ENCODE measurements at places on chromosomes 1 and 21.
A peak's percentile ranks its signal among the peaks of the same experiment; 100 is the strongest.

- no peak for DNase-seq
- no peaks in the 10 kb centered on the region for H3K27me3 ChIP-seq
- peaks cover 8% of the 10 kb centered on the region for H3K36me3 ChIP-seq
- no peak overlapping the region for H3K27ac ChIP-seq
Observed at GRCh38 chr1:155424091-155424490, 103.4 kb downstream of the RUSC1 start.

GRCh38 chr21:31874812-31875212 is 2.0 kb downstream of the HUNK start:
- no peak overlapping the region for H3K4me3 ChIP-seq
- H3K4me1 ChIP-seq = peaks cover 6% of the 10 kb centered on the region
- peaks cover 47% of the 10 kb centered on the region for H3K27me3 ChIP-seq
- H3K36me3 ChIP-seq = no peaks in the 10 kb centered on the region

DNA sequence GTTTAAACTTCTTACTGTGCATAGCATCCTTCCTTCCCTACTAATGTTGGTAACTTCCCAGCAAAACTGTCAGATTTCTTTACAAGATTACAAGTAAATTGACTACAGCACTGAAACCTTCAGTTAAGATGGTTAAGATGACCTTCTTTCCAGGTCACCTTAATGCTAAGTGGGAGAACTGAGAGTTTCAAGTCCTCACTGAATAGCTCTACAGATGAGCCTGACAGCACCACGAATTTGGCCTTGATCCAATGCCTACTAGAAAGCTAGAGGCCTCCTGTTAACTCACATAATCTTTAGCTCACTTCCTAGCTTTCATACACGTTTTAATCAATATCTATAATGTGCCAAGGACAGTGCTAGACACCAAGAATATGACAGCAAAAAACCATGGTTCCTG is 276.0 kb upstream of the PLD5 start:
- H3K36me3 ChIP-seq = no peaks in the 10 kb centered on the region
- H3K4me3 ChIP-seq = no peak overlapping the region
- no peaks in the 10 kb centered on the region for H3K4me1 ChIP-seq
- no peak overlapping the region for H3K27ac ChIP-seq

GRCh38 chr21:31660259-31660565 is 719 bp downstream of the SOD1 start:
- peaks cover 65% of the 10 kb centered on the region for H3K4me1 ChIP-seq
- peak overlapping the region; percentile 95 for H3K27ac ChIP-seq
- peak overlapping the region; percentile 97 for H3K4me3 ChIP-seq
- DNase-seq = no peak
- H3K27me3 ChIP-seq = no peaks in the 10 kb centered on the region

DNA sequence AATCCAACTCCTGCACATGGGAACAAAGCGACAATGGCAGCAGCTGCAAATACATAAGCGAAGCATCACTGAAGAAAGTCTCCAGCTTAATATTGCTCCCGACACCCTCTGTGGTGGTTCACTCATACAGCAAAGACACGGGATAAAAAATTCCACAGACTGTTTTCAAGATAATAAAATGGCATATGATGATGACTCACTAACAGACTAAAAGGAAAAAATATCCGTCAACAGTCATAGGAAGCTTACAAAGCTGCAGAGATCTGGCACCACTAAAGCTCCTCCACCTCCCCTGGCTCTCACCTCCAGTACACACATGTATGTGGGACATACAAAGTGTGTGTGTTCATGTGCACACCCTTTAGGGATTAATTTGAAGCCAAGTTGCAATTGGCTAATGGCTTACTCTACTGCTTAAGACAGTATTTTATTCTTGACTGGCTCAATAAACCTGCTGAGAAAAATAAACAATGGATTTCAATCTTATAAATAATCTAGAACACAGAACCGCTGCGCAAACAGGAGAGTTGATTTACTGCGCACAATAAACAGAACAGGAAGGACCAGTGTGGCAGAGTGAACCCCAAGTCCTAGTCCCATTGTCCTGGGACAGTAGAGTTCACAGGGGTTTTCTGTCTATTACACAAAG is 94.4 kb downstream of the SLC45A1 start:
- peaks cover 53% of the 10 kb centered on the region for H3K4me1 ChIP-seq
- no peak overlapping the region for H3K27ac ChIP-seq
- H3K4me3 ChIP-seq = no peak overlapping the region
- DNase-seq = no peak
- no peaks in the 10 kb centered on the region for H3K27me3 ChIP-seq

GRCh38 chr1:44832056-44832705 is 10.9 kb downstream of the PTCH2 start:
- H3K27ac ChIP-seq = no peak overlapping the region
- peaks cover 10% of the 10 kb centered on the region for H3K4me1 ChIP-seq
- H3K36me3 ChIP-seq = no peaks in the 10 kb centered on the region
- no peaks in the 10 kb centered on the region for H3K27me3 ChIP-seq
- no peak overlapping the region for H3K4me3 ChIP-seq
- DNase-seq = no peak

DNA sequence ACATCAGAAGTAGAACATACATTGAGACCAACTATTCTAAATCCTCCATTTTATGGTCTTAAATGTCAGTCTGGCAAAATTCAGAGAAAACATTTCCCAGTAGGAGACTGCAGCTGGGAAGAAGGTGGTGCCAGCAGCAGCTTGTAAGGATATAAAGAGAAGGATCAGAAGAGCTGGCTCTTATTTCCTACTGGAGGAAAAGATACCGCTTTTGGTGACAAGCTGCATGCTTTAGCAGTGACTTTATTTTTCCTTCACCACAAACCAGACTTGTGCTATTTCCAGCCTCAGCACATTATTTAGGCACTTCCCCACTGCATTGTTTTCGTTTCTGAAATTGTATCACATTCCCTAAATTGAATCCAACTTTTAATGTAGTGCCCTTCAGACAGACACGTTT is 28.4 kb downstream of the RNF11 start:
- no peaks in the 10 kb centered on the region for H3K27me3 ChIP-seq
- peak overlapping the region; percentile 59 for H3K27ac ChIP-seq
- DNase-seq = no peak

- H3K4me1 ChIP-seq = peaks cover 44% of the 10 kb centered on the region
- DNase-seq = peak; percentile 83
- H3K27ac ChIP-seq = peak overlapping the region; percentile 99
- peaks cover 14% of the 10 kb centered on the region for H3K36me3 ChIP-seq
- peak overlapping the region; percentile 97 for H3K4me3 ChIP-seq
- no peaks in the 10 kb centered on the region for H3K27me3 ChIP-seq
Observed at GRCh38 chr1:223844787-223845036, 1.0 kb downstream of the TP53BP2 start.

- peaks cover 26% of the 10 kb centered on the region for H3K36me3 ChIP-seq
- no peaks in the 10 kb centered on the region for H3K27me3 ChIP-seq
- H3K27ac ChIP-seq = no peak overlapping the region
- no peak for DNase-seq
- no peak overlapping the region for H3K4me3 ChIP-seq
Observed at GRCh38 chr1:11170102-11170501, 19.1 kb upstream of the ANGPTL7 start.

GRCh38 chr21:20882462-20883407 is 115.5 kb upstream of the NCAM2 start:
- H3K4me1 ChIP-seq = no peaks in the 10 kb centered on the region
- H3K27ac ChIP-seq = no peak overlapping the region
- H3K36me3 ChIP-seq = no peaks in the 10 kb centered on the region
- H3K4me3 ChIP-seq = no peak overlapping the region
- peak; percentile 32 for DNase-seq

GRCh38 chr1:81799939-81800694 is 617 bp upstream of the ADGRL2 start:
- H3K4me1 ChIP-seq = peaks cover 3% of the 10 kb centered on the region
- H3K36me3 ChIP-seq = no peaks in the 10 kb centered on the region
- H3K27ac ChIP-seq = no peak overlapping the region
- DNase-seq = no peak

DNA sequence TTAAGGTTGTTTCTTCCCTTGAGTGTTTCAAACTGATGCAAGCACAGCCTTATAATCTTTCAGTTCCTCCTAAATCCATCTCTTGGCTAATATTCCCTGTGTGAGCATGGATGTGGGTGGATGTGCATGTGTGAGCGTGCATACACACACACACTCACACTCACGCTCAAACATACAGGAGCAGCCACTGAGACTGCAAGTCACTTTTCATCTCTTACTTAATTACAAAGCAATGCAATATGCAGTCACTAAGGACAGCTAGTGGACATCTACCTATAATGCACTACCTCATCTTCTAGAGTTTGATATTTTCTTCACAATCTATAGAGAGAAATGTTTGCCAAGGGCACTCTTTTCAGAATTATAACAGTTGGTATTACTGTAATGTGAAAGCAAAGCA is 1.4 kb downstream of the ESRRG start:
- H3K4me3 ChIP-seq = no peak overlapping the region
- no peak for DNase-seq
- H3K27ac ChIP-seq = no peak overlapping the region
- no peaks in the 10 kb centered on the region for H3K4me1 ChIP-seq

DNA sequence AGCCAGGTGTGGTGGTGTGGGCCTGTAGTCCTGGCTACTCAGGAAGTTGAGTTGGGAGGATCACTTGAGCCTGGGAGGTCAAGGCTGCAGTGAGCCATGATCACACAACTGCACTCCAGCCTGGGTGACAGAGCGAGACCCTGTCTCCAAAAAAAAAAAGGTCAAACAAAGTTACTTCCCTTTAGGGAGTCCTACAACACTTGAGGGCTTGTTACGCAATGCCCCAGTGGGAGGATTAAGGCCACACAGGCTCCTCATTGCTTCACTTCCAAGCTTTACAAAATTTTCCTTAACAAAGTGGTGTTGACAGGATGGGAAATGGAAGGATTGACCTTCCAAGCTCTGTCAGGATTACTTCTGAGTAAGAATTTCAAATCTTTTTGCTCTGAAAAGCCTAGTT is 6.2 kb upstream of the EXTL1 start:
- DNase-seq = no peak
- H3K4me1 ChIP-seq = peaks cover 19% of the 10 kb centered on the region
- H3K27me3 ChIP-seq = no peaks in the 10 kb centered on the region
- H3K36me3 ChIP-seq = no peaks in the 10 kb centered on the region

GRCh38 chr1:3681898-3682806 is 29.8 kb downstream of the TP73 start:
- H3K4me3 ChIP-seq = no peak overlapping the region
- H3K4me1 ChIP-seq = peaks cover 12% of the 10 kb centered on the region
- DNase-seq = no peak
- no peaks in the 10 kb centered on the region for H3K36me3 ChIP-seq
- H3K27me3 ChIP-seq = peaks cover 16% of the 10 kb centered on the region

- DNase-seq = no peak
- H3K27me3 ChIP-seq = peaks cover 3% of the 10 kb centered on the region
- H3K27ac ChIP-seq = no peak overlapping the region
- H3K36me3 ChIP-seq = no peaks in the 10 kb centered on the region
Observed at GRCh38 chr21:45430521-45431501, 25.8 kb downstream of the COL18A1 start.
